Astrocyte of the cerebellum (primary cell): ENCODE measurements at places on chromosomes 1 and 21.

- no peak for DNase-seq
Measured at GRCh38 chr1:212009561-212009960, 25.8 kb downstream of the INTS7 start.

DNA sequence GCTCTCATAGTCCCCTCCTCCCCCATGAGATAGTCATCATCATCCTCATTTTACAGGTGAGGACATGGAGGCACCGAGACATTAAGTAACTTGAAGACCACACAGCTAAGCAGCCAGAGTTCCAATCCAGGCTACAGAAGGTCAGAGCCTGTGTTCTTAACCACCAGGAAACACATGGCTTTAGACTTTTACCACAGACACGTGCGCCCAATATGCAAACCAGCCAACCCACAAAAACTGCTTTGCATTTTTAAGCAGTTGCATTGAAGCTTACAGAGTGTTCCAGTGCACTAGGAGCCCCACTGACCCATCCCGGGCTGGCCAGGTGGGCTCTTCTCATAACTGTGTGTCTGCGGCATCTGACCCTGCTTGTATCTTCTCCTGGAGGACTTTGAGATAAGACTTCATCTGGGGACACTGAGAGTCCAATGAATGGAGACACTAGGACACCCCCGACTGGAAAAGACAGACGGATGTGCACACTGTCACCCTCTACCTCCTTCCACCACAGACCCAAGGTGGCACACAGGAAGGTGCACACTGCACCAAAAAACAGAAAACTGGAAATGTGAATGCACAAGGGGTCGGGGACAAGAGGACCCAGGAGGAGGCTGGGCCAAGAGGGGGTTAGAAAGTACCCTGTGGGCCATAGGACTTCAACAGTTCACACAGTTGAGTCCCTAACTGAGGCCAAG, 56.4 kb downstream of the ETS2 start:
- peak; percentile 48 for DNase-seq

DNA sequence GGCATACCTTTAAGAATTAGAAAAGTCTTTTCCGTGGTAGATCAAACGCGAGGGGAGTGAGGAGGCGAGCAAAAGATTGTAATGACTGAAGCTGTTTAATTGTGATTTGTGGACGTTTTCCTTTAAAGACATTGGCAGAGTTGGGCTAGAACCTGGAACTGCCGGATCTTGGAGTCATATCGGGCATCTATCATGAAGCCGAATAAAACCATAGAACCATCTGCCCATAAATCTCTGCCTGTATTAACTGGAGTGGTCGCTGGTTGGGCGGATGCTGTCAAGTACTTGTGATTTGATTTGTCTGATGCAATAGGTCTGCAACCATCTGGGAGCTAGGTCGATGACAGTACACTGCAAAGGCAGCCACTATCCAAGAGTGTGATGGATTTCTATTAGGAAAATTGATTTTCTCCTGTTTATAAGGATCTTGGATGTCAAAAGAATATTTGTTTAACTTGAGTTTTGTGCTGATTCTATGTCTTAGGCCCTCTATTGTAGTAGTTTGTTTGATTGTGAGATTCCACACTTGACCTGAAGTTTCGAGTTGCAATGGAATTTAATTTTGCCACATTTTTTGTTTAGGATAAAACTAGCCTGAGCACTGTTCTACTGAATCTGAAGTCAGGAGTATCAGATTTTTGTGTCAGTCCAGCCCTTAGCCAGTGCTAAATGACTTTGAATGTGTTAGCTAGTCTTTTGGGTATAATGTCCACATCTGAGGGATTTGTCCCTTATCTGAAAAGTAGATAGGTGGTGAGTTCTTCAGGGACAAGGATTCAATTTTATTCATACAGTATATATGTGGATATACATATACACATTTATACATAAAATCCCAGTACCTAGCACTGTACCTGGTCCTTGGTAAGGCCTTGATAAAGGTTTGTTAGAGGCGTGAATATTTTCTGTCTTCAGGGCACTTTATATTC, 1.2 kb downstream of the SARS1 start:
- peak; percentile 49 for DNase-seq

DNA sequence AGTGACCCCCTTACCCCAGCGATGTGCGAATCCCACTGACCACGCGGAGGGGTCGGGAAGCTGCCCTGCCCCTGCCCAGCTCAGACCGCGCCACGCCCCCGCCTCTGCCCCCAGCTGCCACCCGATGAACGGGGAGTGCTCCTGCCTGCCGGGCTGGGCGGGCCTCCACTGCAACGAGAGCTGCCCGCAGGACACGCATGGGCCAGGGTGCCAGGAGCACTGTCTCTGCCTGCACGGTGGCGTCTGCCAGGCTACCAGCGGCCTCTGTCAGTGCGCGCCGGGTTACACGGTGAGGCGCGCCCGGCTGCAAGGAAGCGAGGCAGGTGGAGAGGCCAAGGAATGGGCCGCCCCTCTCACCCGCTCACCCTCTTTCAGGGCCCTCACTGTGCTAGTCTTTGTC, 11.9 kb upstream of the LRRC71 start:
- DNase-seq, result no peak

DNA sequence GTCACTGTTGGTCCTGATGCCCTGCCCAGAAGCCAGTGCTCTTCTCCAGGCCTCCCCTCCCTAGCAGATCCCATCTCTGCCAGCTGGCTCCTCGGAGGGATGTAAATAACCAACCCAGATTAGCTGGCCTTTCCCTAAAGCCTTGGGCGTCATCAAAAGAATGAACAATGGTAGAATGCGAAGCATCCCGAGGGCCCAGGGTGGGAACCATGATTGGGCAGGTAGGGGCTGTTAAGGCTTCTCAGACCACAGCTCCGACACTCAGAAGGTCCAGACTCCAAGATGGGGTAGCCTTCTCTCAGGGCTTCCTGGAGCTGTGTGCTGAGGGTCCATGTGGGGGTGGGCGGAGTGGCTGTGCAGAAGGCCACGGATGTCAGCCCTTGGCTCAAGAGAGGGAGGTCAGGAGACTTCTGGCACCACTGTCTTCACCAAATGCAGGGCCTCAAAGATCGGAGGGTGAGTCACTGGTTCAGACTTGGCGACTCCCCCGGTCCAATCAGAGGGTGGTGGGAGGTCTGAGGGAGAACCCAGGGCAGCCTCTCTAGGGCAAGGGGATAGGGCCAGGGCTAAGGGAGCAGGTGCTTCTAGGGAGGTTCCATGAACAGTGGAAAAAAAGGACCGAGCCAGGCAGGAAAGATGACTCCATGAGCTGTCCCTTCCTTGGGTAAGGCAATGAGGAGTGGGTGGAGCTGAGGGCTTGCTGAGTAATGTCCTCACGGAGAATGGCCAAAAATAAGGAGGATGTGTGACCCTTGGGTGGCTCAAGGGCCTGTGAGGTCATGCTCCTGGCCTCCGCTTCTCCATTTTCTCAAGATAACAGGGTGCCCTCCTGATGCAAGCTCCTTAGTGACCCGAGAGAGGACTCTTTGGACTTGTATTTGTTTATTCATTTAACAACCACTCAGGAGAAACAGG, 58.4 kb upstream of the EPS8L3 start:
- no peak for DNase-seq

- DNase-seq, result no peak
Measured at GRCh38 chr1:58763214-58763613, 20.6 kb downstream of the JUN start.

GRCh38 chr1:107529511-107530149, 388.8 kb downstream of the NTNG1 start:
- DNase-seq, result peak; percentile 39

GRCh38 chr1:47003896-47004403, 19.5 kb upstream of the CYP4X1 start:
- no peak for DNase-seq

GRCh38 chr1:36086529-36087232, 2.0 kb upstream of the ADPRS start:
- no peak for DNase-seq

DNA sequence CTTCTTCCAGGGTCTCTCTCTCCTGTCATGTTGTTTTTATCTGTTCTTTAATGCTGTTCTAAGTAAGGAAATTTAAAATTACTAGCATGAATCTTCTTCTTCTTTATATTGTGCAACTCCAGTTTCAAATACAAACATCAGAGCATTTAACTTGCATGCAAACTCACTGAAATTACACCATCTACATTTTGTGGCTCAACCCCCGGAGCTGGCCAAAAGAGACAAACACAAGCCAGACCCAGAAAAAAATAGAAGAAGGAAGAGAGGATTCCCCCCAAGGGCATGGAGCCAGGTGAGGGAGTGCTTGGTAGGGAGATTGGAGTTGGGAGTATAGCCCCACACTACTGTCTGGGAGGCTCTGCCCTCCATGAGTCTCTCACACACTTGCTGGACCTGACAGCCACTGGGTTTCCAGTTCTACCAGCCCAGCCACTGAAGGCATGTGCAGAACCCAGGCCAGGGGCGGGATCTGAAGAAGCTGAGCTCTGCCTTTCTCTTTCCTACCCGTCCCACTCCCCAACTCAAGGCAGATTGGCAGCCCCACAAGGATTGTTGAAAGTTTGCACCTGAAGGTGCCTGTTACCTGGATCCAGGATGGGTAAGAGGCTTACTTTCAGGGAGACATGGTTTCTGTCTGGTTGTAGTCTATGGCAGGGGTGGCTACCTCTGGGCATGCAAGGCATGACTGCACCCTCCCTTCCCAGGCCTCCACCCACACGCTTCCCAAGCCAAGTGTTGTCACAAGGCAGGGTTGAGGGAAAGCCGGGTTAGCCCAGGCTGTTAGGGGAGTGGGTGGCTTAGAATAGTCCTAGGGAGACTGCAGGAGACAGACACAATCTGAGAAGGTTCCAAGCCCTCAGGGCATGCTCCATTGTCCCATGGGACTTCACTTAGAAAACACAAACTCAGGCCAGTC, 297.2 kb downstream of the TGFB2 start:
- no peak for DNase-seq

DNA sequence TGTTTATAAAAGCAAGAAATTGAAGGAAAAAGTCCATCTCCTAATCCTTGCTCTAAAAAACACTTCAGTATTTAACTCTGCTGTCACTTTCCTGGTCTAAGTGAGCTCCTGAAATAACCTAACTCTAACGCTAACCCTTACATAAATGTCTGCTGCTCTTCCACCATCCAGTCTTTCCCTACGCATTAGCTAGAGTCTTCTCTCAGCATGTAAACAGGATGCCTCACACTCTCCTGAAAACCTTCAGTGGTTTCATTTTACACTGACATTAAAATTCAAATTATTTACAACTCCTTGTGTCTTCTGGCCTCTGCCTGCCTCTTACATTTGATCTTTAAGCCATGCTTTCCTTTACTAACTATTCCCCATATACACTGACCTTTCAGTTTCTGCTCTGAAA, 697.6 kb upstream of the CXADR start:
- no peak for DNase-seq

GRCh38 chr21:41799763-41800162, 32.9 kb upstream of the RIPK4 start:
- no peak for DNase-seq

DNA sequence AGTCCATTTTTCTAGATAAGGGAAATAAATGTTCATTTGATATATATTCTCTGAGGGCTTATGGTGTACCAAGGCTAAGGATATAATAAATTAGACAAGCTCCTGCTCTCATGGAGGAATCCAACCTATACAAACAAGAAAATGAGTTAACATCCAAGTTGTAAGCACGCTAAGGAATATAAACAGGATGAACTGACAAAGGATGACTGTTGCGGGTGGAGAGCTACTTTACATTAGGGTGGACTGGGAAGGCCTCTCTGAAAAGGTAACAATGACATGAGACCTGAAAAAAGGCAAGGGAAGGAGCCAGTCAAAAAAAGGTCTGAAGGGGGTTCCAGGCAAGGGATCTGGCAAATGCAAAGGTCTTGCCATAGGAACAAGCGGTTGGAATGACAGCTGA, 3.1 kb downstream of the BCAR3 start:
- no peak for DNase-seq

- DNase-seq, result no peak
Measured at GRCh38 chr21:38884440-38884839, 78.7 kb downstream of the ETS2 start.

GRCh38 chr1:205701891-205702290, 21.6 kb upstream of the SLC45A3 start:
- no peak for DNase-seq
